Stimulated activated CD4-positive, alpha-beta T cell treated with anti-CD3 and anti-CD28 coated beads, Interleukin-12 subunit alpha, Interleukin-12 subunit beta, amount 100 ng/mL, for 24 hours (primary cell): ENCODE measurements at places on chromosomes 16 and 17.

- no peak for DNase-seq
These were observed 1.7 kb downstream of the RPH3AL start for GRCh38 chr17:350706-351448.

GRCh38 chr16:66335704-66336329, 30.7 kb upstream of the CDH5 start:
- no peak for DNase-seq

DNA sequence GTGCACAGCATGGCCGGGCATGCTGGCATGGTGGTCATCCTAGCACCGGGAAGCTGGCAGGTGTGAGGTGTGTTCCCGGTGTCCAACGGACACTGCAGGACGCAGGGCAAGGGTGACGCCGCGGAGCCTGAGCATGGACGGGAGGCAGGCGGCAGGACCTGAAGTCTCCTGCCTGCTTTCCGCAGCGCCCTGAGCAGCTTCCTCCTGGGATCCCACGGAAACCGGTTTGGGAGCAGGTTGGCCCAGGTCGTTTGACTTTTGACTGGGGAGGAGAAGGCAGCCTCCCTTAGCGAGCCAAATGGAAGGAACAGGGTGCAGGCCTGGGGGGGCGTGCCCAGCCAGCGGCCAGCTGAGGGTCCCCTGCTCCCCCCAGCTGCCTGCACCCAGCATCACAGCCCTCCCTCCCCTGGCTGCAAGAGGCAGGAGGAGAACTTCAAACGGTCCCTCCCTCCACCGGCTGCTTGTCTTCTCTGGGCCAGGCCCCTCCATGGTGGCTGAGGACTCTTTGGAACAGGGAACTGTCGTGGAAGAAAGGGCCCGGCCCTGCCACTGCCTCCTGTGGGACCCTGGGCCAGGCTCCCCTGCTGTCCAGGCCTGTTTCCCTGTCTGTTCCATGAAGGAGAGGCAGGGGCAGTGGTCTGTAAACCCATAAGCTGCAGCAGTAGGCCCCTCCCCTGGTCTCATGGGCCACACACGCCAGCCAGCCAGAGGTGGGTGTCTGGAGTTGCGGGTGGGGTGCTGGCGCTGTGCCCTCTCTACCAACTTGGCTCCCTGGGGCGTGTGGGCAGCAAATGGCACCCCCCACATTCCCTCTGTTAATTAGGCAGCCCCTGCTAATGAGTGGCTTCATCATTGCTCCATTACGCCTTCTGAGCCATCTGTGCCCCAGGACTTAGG, 7.8 kb upstream of the ADGRG1 start:
- DNase-seq, result no peak

DNA sequence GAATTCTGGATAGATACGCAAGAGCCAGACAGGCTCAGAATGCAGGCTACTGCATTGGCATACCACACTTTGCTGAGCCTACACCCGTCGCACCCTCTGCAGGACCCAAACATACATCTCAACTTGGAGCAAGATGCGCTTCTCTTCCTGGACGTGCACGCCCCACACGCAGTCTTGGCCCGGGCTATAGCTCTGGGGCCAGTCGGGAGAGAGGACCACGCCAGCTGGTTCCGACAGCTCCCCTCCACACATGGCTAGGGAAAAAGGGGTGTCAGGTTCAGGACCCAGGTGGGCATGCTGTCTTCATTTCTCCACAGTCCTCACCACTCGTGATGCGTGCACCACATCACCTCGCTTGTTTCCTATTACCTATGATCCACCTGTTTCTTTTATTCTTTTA, 15.1 kb upstream of the CDIPT start:
- no peak for DNase-seq

DNA sequence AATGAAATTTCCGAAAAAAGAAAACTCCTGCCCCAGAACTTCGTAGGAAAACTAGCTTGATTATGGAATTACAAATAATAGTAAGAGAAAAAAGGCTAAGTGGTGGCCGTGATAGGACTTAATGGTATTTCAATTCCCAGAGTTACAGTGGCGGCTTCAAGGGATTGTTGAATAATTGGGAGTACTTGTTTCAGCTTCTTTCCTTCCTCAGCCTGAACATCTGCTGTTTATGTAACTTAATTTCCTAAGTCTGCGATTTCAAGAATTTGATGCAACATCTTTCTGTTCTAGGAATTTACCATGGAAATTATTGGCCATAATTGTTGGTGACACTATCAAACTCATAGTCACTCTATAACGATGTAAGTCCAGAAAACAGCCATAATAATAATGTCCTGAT, 684 bp upstream of the APPBP2 start:
- DNase-seq, result no peak

DNA sequence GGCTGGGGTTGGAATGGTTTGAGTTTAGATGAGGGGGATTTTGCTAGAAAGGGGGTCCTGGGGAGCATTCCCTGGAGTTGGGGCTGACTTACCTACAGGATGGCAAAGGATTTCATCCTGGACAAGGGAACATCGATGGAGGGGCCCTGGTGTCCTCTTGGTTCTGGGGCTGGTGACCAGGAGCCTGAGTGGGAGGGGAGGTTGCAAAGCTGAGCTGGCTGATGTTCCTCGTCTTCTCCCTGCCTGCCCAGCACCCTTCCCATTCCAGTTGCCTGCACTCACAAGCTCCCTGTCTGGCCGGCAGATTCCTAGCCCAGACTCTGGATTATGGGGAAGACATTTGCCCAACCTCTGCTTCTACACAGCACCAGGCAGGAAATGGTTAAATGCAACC, 37.2 kb downstream of the ITGAE start:
- DNase-seq, result no peak
